Neural progenitor cell (in vitro differentiated cells): ENCODE measurements at places on chromosomes 16 and 17.

- no peak for DNase-seq
Observed at GRCh38 chr17:36989173-36989572, 40.4 kb downstream of the AATF start.

- DNase-seq = peak; percentile 83
Observed at GRCh38 chr17:81429821-81430551, 34.7 kb downstream of the BAHCC1 start.

- DNase-seq = no peak
Observed at GRCh38 chr17:34549966-34550365, 29.4 kb upstream of the TMEM132E start.

DNA sequence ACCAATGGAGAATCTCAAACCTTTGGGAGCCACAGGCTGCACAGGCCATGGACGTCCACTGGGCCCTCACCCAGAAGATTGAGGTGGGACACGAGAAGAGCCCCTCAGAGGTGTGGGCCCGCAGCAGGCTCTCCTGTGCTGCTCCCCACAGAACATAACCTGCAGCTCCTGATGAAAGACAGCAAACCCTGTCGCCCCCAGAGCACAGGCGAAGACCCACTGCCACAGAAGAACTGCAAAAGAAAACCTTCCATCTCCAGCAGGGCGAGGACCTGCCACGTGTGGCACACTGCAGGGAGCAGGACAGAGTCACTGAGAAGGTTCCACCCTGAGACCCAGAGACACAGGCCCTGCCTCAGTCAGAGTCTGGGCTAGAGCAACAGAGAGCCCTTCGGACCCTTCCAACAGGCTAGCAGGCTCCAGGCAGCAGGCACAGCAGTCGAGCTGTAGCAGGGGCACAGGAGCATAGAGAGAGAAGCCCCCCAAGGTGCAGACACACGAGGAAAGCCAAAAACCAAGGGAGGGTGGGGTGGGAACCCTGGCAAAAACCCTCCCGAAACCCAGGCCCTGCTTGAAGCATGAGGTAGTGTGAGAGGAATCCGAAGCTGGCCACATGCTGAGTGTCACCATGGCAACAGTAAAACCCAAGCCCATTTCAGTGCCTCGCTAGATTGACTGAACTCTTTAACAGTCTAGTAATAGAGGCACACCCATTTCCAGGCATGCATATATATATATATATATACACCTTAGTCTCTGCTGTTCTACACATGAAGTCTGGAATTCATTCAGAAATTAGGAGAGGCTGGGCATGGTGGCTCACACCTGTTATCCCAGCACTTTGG is 60.0 kb upstream of the CHMP6 start:
- DNase-seq = peak; percentile 85

GRCh38 chr17:28849281-28849680 is 5.5 kb upstream of the ERAL1 start:
- no peak for DNase-seq

- DNase-seq = no peak
Observed at GRCh38 chr17:4768298-4768697, 3.4 kb upstream of the TM4SF5 start.

- DNase-seq = no peak
Observed at GRCh38 chr16:68884861-68885720, 41.8 kb downstream of the TANGO6 start.

GRCh38 chr16:66447491-66447890 is 20.4 kb downstream of the BEAN1 start:
- no peak for DNase-seq

GRCh38 chr17:77144227-77144626 is 3.5 kb downstream of the SEC14L1 start:
- DNase-seq = no peak
